ENCODE measurements at places on chromosomes 5 and 9. TPM values are rescaled to one million over a fixed set of nuclear protein-coding genes. Genes with fewer than 3 reads are reported as not detected.

DNA sequence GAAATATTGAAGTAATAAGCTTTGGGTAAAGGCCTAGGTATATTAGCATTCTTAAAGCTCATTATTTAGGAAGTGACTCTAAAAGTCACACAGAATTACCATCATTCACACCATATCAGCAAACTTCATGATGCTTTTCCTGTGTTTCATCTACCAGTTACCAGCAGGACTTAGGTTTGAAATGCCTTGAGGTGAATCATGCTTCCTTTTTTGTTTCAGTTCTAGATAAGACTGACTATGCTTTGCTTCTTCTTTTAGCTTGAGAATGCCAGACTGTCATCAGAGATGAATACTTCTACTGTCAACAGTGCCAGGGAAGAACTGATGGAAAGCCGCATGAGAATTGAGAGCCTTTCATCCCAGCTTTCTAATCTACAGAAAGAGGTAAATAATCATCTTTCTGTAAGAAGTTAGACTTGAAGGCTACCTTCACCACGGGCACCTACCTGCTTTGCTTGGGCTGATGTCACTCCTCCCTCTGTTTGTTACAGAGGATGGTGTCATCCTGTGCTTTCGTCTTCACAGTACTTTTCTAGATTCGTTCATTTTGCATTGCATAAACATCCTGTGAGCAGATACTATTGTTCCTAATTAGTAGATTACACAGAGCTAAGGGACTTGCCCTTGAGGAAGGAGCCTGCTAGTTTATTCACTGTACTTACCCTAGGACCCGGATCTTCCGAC lies 34.7 kb downstream of the LMNB1 start:
- no peak for DNase-seq

The BHMT2 gene
- total RNA-seq: 374 TPM

- no peak for DNase-seq
Measured at GRCh38 chr9:68704498-68704813, 584 bp upstream of the PIP5K1B start.

- no peak for DNase-seq
Measured at GRCh38 chr5:45793638-45794532, 97.7 kb upstream of the HCN1 start.

GRCh38 chr9:127814619-127815511 lies 12.2 kb downstream of the FPGS start:
- no peak for DNase-seq

The SLC45A2 gene
- total RNA-seq: 0.48 TPM

DNA sequence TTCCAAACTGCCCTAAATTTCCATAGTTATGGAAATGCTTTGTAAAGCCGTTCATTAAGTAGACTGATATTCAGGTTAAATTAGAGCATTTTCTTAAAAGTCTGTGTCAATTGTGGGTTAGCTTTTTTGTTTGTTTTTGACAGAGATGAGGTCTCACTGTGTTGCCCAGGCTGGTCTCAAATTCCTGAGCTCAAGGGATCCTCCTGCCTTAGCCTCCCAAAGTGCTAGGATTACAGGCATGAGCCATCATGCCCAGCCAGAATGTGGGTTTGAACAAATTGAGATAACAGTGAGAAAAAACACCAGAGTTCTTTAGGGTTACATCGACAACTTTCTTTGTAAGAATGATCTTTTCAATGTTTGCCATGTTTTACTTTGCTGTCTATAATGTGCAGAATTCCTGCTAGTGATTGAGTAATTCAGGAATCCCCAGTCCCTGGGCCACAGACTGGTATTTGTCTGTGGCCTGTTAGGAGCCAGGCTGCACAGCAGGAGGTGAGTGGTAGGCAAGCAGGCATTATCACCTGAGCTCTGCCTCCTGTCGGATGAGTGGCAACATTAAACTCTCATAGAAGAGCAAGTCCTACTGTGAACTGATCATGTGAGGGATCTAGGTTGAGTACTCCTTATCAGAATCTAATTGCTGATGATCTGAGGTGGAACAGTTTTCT lies 80.5 kb downstream of the RAI14 start:
- DNase-seq: no peak

The FOXD4L3 gene
- not detected for total RNA-seq

The NPR3 gene
- total RNA-seq: 3.5 TPM

DNA sequence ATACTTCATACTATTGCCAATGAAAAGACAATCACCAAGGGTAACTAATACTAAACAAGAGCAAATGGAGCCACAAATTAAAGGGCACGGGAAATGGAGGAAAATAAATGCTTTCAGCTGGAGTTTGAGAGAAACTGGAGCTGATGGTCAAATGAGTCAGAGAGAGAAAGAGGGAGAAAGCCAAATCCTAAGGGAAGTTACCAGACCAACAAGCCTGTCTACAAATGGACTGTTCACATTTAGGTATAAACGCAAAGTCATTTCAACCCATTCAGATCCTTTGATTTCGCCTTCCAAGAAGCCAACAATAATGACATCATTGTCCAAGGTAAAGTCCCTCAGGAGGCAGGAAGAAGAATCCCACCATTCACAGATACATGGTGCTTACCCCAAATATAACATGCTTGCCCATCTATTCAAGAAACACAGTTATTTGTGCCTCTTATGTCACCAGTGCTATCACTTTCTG lies 351.8 kb downstream of the RAB3C start:
- DNase-seq: no peak

DNA sequence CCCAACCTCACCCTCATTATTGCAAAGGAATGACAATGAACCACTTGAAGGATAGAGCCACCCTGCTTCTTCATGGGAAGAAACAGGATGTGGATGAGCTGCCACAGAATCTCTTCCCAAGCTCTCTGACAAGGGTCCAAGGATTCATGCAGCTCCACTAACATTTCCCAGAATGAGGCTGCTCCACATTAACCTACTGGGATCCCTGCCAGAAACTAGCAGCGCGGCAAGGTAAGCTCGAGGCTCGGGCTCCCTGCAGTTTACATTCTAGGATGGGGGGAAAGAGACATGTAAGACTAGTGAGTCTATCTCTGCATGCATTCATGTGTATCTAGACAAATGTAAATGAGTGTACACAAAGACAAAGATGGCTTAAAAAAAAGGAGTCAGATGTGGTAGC lies 12.1 kb downstream of the DCAF12 start:
- no peak for DNase-seq

DNA sequence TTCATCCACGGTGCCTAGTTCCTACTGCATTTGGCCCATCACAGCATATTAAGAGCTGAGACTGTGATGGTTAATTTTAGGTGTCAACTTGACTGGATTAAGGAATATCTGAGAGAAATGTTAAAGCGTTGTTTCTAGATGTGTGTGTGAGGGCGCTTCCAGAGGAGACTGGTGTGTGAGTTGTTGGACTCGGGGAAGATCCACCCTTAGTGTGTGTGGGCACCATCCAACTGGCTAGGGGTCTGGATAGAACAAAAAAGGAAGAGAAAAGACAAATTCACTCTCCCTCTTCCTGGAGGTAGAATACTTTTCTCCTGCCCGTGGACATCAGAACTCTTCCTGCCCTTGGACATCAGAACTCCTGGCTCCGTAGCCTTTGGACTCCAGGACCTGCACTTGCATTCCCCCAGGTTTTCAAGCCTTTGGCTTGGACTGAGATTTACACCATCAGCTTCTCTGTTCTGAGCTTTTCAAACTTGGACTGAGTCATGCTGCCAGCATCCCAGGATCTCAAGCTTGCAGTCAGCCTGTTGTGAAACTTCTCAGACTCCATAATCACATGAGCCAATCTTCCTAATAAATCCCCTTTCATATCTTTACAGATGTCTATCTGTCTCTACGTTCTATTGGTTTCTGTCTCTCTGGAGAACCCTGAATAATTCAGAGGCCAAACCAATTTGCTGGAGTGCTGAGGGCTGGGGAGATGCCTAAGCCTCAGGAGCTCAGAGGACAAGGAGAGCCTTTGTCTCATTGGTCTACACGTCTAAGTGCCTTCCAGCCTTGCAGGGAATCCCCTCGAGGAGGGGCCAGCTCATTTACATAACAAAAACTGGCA lies 164.5 kb downstream of the DCP2 start:
- no peak for DNase-seq

GRCh38 chr5:150377964-150378694 lies 20.6 kb downstream of the TCOF1 start:
- DNase-seq: no peak

The PCDHAC1 gene
- total RNA-seq: 0.28 TPM

DNA sequence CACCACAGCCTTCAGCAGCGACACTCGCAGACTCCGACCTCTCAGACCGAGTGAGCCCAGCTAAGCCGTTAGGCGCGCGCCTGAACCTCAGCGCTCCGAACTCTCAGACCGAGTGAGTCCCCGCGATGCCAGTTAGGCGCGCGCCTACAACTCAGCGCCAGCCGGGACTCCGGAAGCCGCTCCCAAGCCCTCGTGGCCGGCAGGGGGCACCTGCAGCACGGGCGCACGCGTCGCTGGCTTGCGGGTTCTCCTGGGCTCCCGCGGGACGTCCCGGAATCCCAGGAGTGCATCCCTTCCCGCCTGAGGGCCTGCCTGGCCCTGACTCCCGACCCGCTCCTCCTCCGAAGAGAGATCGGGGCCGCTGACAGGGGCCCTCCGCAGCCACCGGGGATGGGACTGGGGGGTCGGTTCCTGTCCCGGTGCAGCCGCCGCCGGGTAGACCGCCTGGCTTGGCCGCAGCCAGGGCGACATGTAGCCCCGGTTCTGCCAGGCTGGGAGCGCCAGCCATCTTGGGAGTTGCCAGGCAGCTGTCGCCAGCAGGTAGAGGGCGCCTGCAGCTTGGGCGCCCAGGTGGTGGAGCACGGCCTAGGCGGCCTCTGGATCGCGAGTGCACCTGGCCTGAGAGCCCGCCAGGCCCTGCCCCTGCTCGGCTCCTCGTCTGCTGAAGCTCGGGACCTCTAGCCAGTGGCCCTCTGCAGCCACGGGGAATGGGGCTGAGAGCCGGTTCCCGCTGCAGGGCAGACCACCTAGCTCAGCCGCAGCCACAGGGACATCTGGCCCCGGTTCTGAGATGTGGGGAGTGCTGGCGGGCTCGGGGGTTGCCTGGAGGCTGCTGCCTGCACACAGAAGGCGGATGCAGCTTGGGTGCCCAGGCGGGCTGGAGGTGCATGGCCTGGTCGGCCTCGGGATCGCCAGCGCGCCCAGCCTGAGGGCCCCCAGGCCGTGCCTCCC lies at the start of gene ANKRD18A:
TSS of gene ANKRD18A (minus strand) at position 114 of the 951 bp plus-strand sequence. CDS start 311 bp downstream, outside the sequence.
- DNase-seq: peak; percentile 88

The SLIT3 gene
- total RNA-seq: 0.75 TPM

The RC3H2 gene
- total RNA-seq: 15.1 TPM

DNA sequence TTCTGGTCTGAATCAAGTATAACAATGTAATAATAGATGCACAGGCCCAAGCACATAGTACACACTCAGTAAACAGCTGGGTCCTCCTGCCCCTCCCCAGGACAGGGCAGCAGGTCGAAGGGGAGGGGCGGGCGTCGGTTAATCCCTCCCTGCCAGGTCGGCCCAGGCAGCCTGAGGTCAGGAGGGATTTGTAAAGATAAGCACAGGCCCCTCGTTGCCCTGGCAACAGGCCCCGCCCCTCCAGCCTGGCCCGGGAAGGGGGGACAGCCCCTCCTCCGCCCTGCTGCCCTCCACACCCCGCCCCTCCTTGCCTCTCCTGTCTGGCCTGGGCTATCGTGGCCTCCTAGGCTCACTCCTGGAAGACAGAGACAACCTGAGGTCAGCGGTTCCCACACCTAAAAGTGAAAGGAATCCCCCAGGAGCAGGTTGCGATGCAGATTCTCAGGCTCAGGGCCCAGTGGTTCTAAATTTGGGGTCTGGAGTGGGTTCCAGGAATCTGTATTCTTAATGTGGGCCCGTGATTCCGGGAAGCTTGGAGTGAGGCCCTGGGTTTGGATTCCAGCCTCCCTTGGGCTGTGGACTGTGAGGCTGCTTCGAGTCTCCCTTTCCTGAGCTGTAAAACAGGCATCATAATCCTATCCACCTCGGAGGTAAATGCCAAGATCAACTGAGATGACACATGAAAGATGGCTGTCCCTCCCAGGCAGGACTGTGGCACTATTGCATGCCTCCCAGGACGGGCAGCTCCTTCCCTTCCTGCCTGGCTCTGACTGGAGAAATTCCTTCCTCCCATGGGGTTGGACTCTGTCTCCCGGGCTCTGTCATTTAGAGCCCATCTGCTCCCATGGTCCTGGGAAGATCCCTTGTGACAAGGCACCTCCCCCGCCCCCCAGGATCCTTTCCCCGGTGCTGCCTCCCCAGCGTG lies 4.4 kb downstream of the CRB2 start:
- no peak for DNase-seq

DNA sequence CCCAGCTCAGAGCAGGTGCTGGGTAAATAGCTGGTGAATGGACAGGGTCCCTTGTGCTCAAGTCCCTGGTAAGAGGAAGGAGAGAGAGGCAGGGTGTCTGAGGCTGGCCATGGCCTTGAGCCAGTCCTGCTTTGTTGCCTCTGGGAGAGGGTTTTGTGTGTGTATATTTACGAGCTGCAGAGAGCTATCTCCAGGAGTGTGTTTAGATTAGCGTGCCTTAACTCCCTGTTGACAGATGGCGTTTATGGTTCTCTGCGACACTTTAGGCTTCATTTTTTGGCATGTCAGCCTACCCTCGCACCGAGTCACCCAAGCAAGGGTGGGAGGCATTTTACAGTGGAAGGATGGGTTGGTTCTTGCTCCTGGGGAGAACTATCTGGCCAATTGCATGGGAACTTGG lies 22.2 kb downstream of the HMCN2 start:
- DNase-seq: no peak

The ACTBL2 gene
- total RNA-seq: not detected

GRCh38 chr5:95993776-95994175 lies 32.1 kb upstream of the ELL2 start:
- no peak for DNase-seq

- no peak for DNase-seq
Measured at GRCh38 chr5:155126573-155126972, 113.0 kb downstream of the KIF4B start.

DNA sequence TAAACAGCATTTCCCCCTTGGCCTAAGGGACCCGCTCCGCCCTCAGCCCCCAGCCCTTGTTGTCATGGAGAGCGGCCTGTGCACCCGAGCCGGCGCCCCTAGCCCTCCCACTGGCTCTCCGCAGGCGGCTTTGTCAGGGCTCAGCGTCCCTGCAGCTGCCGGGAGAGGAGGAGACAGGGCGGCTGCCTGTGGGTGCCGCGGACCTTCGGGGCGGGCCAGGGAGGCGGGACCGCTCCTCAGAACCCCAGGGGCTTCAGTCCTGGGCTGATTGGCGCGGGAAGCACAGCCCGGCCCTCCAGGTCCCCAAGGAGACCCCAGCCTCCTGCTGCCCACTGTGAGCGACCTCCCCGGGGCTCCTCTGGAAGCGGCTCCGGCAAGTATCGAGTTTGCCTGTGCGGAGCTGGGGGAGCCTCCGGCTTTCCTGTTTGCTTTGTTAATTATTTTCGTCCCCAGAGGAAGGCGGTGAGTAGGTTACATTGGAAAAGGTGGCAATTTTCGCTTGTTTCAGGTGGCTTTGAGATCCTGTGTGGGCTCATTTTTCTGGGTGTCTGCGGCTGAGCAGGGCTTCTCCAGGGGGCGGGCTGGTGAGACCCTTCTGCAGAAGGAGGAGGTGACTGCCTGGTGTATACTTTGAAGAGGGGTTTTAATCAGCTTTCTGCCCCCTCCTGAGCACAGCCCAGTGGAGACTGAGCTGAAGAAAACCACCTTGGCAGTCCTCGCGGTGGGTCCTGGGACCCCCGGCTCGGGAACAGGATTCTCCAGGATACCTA lies at the start of gene FGD3:
TSS of gene FGD3 (plus strand) at position 256 of the 770 bp plus-strand sequence. CDS start 28,734 bp downstream, outside the sequence.
- DNase-seq: peak; percentile 40

- no peak for DNase-seq
Measured at GRCh38 chr9:37643214-37643613, 7.5 kb upstream of the FRMPD1 start.

GRCh38 chr9:91845879-91846278 lies 104.1 kb downstream of the ROR2 start:
- no peak for DNase-seq

GRCh38 chr9:75891771-75892215 lies 1.3 kb downstream of the PCSK5 start:
- DNase-seq: no peak

GRCh38 chr5:16574789-16575721 lies 41.7 kb downstream of the RETREG1 start:
- DNase-seq: peak; percentile 93
